Breast epithelium (tissue), 4 donors: ENCODE measurements at places on chromosomes 16 and 17. TPM values are rescaled to one million over a fixed set of nuclear protein-coding genes. Genes with fewer than 3 reads are reported as not detected.

DNA sequence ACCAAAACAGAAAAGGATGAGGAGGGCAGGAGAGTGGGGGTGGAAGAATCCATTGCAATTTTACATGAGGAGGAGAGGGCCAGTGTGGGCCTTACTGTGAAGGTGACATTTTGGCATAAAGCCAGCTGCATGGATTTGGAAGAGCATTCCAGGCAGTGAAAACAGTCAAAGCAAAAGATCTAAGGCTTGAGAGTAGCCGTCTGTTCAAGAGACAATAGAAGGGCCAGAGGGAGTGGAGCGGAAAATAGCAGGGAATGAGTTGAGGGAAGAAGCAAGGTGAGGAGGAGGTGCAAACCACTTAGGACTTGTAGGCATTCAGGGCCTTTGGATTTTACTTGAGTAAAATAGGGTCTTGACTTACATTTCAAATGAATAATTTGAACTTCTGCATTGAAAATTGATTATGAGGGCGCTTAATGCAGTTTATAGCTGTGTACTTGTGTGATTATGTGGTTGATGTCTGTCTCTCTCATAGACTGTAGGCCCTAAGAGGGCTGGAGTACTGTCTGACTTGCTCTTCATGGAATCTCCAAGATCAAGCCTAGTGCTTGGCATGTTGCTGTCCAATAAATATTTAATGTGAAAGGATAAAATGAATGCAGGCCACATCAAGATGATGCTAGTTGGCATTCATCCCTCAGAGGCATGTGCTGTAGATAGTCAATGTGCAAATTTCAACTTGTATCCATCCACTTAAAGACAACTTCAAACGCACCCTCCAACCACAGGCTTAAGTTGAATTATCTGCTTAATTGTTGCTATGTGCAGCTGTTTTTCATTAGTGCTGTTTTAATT lies 772.1 kb upstream of the RBFOX1 start:
- no peak overlapping the region for H3K4me3 ChIP-seq
- no peaks in the 10 kb centered on the region for H3K27me3 ChIP-seq

GRCh38 chr16:17962726-17963125 lies 373.8 kb downstream of the NPIPA8 start:
- H3K27ac ChIP-seq, result no peak overlapping the region
- no peaks in the 10 kb centered on the region for H3K36me3 ChIP-seq
- no peak for DNase-seq
- no peak overlapping the region for H3K4me3 ChIP-seq
- no peaks in the 10 kb centered on the region for H3K4me1 ChIP-seq
- H3K27me3 ChIP-seq, result no peaks in the 10 kb centered on the region

DNA sequence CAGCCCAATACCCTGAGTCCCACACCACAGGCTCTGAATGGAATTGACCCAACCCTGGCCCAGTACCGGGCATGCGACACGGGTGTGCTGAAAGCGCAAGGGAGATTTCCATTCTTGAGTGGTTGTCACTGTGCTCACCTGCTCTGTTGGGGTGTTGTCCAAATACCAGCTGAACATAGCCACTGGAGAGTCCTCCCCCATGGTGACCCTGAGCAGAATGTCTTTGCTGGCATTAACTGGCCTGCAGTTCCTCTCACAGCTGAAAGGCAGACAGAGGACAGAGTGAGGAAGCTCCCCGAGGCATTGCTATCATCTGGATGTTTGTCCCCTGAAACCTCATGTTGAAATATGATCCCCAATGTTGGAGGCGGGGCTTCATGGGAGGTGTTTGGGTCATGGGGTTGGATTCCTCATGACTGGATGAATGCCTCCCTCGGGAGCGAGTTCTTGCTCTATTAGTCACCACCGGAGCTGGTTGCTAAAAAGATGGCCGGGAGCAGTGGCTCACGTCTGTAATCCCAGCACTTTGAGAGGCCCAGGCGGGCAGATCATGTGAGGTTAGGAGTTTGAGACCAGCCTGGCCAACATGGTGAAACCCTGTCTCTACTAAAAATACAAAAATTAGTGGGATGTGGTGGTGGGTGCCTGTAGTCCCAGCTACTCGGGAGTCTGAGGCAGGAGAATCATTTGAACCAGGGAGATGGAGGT lies 57.3 kb upstream of the BCO1 start:
- H3K27me3 ChIP-seq, result no peaks in the 10 kb centered on the region
- no peaks in the 10 kb centered on the region for H3K4me1 ChIP-seq
- no peaks in the 10 kb centered on the region for H3K36me3 ChIP-seq
- H3K27ac ChIP-seq, result peak overlapping the region; percentile 87

DNA sequence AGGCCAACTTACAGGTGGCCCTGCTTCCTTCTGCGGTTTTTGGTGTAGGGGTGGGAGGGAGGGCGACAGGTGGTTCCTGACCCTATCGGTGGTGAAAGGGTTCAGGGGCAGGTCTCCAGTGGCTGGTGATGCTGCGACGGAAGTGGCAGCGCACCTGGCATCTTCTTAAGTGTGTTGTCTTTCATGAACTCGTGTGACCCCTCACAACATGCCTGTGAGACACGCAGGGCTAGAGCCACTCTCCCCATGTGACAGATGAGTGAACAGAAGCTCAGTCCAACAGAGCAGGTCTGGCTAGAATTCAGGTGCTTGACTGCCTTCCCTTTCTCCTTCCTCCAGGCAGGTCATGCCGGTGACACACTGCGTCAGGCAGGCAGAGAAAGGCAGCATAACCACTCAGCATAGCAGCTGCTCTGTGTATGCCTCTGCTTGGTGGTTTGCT lies 8.0 kb downstream of the TNFAIP1 start:
- H3K27me3 ChIP-seq, result no peaks in the 10 kb centered on the region
- H3K4me1 ChIP-seq, result peaks cover 17% of the 10 kb centered on the region
- H3K27ac ChIP-seq, result peak overlapping the region; percentile 8
- H3K36me3 ChIP-seq, result peaks cover 6% of the 10 kb centered on the region

GRCh38 chr17:65856865-65857264 lies 295.4 kb upstream of the AXIN2 start:
- DNase-seq, result no peak
- no peak overlapping the region for H3K27ac ChIP-seq
- H3K36me3 ChIP-seq, result no peaks in the 10 kb centered on the region
- no peak overlapping the region for H3K4me3 ChIP-seq

Gene CLDN6
- not detected for total RNA-seq

DNA sequence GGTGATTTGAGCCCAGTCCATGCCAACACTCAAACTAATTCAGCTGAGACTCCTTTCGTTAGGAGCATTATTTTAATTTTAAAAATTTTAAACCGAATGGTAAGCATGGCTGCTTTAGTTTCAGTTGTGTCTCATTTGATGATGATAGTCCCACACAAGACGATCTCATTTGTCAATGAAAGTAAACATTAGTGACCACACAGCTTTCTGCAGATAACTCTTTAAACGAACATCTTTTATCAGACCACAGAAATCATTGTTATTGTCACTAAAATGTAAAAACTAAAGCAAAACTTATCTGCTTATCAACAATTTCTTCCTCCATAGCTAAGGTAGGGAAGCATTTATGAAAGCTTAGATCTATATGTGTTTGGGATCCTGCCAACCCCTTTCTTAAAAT lies 382.2 kb downstream of the ZFHX3 start:
- H3K4me3 ChIP-seq, result peak overlapping the region; percentile 93
- DNase-seq, result no peak
- no peak overlapping the region for H3K27ac ChIP-seq
